ENCODE measurements at places on chromosomes 12 and 14.
A peak's percentile ranks its signal among the peaks of the same experiment; 100 is the strongest.

- DNase-seq: no peak
These were observed 32.7 kb downstream of the ZNF605 start for GRCh38 chr12:132923356-132923909.

DNA sequence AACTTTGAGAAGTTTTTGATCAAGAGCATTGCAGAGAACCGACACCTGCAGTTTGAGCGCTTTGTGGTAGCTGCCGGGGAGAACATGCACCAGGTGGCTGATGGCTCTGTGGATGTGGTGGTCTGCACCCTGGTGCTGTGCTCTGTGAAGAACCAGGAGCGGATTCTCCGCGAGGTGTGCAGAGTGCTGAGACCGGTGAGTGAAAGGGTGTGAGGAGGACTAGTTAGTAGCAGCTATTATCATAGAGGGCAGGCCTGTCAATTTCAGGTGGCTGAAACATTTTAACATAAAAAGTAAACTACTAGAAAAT lies 27.0 kb upstream of the HIGD1C start:
- no peak for DNase-seq

DNA sequence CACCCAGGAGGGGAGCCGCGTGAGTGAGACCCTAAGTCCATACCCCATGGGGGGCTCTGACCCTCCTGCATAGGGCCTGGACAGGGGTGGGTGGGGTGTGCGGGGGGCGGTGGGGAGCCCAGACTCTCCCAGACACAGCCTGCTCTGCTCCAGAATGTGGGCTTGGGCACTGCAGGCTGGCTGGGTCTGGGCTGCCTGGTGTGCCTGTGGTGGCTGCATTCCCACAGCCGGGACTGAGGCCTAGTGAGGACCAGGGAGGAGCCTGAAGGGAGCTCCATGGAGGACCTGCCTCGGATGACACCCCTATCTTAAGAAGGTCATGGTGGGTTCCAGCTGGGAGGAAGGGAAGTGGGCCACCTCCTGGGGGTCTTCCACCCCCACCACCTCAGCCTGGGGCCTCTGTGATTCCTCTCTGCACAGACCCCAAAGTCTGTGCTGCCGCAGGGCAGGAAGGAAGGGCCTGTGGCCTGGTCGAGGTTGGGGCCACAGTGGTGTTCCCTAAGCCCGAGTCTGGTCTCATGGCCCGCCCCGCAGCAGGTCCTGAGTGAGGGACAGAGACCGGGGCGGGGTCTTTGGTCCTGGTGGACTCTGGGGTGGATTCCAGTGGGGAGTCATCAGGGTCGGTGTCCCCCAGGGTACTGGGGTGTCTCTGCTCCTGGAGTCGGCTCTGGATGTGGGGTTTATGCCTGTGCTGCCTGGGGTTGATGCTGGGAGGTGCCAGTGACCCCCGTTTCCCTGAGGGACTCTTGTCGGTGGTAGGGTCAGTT lies 392.3 kb downstream of the TMEM121 start:
- no peak for DNase-seq

- DNase-seq: no peak
These were observed 462.6 kb downstream of the NPAS3 start for GRCh38 chr14:33401311-33401710.

- DNase-seq: peak; percentile 59
These were observed 94.5 kb upstream of the CPM start for GRCh38 chr12:69027411-69027881.

Data from fibroblast of pulmonary artery (primary cell).